ENCODE measurements at places on chromosomes 7 and 10.

GRCh38 chr7:93890041-93890463, 501 bp downstream of the TFPI2 start:
- peak; percentile 36 for DNase-seq

DNA sequence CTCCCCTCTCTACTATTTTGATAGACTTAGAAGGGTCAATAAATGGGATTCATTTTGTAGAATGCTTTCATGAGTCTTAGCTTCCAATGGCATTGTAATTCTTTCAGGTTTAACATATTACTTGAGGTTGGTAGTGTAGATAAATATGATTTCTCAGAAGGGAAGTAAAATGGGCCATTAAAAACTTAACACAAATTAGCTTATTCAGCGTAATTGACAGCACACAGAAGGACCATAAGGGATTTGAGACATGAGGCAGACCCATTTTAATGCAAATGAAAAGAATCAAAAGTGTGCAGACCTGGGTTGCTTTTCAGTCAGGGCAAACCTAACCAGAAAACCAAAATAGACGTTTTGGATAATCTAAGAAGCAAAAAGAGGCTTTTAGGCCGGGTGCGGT, 156.6 kb upstream of the CNTNAP2 start:
- no peak for DNase-seq

GRCh38 chr7:32582036-32582435, 86.7 kb downstream of the AVL9 start:
- DNase-seq = no peak

DNA sequence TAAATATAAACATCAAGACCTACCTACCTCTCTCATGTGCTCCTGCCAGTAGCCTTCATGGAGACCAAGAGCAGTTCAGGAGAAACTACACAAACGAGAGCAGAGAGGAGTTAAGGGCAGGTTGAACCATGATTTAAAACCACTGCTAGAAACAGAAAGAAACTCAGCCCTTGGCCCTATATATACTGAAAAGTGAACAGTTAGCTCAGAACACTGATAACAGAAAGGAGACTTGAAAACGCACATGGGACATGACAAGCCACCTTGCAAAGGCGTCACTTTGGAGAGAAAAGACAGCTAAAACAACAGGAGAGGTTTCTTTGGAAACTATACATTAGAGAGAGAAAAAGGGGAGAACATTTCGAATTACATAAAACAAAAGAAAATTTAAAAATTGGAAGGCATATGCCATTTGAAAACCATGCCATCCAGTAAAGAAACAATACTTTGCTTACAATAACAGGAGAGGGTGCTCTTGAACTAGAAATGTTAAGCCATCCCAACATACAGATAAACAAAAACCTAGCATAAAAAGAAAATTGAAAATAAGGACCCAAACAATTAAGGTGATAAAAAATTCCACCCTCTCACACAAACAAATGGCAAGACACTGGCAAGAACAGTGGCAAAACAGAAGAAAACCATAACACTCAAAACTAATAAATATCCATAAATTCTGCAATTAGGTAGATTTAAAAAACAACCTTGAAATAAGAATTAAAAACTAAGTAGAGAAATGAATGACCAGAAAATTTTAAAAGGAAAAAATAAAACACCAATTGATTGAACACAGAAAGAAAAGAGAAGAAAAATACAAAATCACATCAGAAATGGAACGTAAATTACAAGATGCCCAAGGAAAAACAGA, 232.7 kb downstream of the IMMP2L start:
- DNase-seq = peak; percentile 2

- DNase-seq = no peak
Observed at GRCh38 chr10:71810048-71810750, 36.9 kb upstream of the VSIR start.

DNA sequence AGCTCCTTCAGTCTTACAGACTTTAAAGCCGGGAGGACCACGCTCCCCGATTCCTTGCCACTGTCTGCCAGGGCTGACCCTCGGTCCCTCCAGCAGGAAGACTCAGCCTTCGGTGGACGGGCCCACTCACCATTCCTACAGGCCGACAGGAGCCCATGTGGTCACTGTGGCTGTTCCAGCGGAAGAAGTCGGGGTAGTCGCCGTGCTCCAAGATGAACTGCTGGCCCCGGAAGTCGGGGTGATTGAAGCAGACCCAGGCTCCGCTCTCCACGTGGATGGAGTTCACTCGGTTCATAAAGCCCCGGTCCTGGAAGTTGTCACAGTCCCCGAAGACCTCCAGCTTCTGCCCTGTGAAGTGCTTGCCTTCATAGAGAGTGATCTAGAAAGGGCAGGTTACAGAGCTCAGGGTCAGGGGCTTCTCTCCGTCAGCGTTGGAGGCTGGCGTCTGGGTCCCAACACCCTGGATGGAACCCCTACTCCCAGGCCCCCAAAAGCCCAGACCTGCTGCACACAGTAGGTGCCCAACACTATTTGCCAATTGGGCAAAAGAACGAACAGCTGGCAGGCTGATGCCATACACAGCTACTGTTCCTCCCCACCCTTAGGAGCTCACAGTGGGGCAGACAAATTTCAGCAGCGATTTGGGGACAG, 1.9 kb downstream of the CRYGN start:
- no peak for DNase-seq

GRCh38 chr10:114103284-114103683, 59.6 kb downstream of the ADRB1 start:
- DNase-seq = peak; percentile 67

DNA sequence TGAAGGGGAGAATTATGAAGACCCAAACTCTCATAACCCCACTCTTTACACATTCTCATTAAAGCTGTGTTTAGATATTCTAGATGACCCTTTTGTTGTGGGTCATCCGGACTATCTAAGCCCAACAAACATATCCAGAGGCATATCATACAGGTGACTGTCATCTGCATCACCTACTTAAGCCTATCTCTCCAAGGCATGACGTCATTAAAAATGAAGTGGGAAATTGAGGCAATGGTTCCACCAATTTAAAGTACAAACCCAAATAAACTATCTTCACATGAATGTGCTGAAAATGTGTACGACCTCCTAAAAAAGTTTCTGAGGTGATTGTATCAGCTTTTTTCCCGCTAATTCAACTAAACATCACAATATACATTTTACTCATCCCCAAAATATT, 4.5 kb upstream of the RALA start:
- no peak for DNase-seq

- no peak for DNase-seq
Observed at GRCh38 chr10:110717781-110718589, 73.8 kb downstream of the RBM20 start.

DNA sequence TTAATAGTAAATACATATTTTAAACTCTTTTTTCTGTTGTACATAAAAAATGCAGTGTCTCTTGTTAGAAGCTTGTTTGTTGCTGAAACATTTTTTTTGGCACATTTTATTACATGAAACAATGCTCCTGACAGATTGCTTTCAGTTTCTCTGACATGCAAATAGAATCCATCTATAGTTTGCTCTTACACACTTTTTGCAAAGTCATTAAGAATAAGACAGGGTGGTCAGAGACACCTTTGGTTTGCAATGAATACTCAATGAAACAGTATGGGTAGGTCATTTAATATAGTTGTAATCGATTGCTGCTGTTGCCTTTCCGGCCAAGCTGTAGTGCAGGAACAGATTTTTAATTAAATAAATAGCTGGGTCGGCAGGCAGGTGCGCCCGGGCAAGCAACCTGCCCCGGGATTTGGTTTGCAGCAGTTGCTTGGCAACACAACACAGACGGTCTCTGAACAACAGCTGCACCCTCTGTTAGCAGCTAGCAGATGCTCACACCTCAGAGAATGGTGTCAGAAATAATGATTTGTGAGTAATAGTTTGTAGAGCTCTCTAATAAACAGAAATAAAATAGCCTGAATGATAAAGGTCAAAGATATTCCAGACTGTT, 115.7 kb upstream of the CACNA2D1 start:
- DNase-seq = no peak

- no peak for DNase-seq
Observed at GRCh38 chr7:17354473-17354872, 56.0 kb downstream of the AHR start.

DNA sequence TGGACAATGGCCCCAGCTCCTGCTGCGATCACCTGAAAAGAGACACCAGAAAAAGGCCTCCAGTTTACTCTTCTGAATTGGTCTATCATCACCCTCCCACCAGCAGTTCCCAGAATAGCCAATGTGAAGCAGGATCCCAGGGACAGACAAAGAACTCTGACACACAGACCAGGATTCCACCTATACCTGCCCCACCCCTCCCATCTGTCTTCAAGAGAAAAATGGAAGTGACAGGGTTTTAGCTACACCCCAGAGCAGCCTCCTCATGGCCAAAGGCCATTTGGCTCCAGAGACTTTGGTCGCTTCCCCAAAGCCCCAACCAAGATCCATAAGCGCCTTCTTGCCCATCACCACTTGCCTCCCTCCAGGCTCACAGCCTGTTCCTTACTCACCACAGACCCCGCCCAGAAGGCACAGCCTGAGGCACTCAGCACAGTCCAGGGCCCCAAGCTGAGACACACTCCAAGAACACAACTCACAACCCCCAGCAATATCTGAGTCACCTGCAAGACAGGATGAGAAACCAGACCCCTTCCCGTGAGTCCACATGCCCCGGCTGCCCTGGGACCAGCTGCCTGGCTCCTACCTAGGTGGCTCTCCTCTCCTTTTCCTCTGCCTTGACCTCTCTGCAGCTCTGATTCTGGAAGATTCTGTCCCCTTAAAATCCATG, 6.5 kb downstream of the TMEM176B start:
- no peak for DNase-seq

- DNase-seq = no peak
Observed at GRCh38 chr7:22302193-22302592, 54.8 kb downstream of the RAPGEF5 start.

GRCh38 chr7:48274662-48275061, 103.4 kb downstream of the ABCA13 start:
- DNase-seq = peak; percentile 51
